A172 (cell line): ENCODE measurements at places on chromosomes 4 and X. TPM values are rescaled to one million over a fixed set of nuclear protein-coding genes. Genes with fewer than 3 reads are reported as not detected.

ADGRL3 gene
- total RNA-seq = 1.0 and 5.4 TPM in 2 replicates

GRCh38 chrX:139720136-139720535 lies 12.2 kb upstream of the MCF2 start:
- DNase-seq = peak; percentile 52

DNA sequence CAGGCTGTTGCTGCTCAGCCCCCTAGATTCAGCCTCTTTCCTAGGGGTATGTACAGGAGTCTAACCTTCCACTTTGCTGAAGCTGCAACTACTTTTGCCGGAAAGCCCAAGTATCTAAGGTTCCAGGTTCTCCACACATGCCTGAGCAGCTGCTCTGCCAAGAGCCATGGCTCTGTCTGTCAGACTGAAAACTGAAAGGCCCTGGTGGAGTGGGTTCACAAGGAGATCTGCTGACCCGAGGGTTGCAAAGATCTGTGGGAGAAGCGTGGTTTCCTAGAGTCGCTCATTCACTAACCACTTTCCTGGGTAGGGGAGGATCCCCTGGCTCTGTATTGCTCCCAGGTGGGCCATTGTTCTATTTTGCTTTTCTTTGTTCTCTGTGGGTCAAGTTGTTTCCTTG lies 6.0 kb upstream of the PNMA6F start:
- DNase-seq = no peak

- DNase-seq = peak; percentile 70
Observed at GRCh38 chrX:19840899-19841648, 46.3 kb downstream of the SH3KBP1 start.

- DNase-seq = peak; percentile 3
Observed at GRCh38 chr4:151948351-151949016, 187.7 kb upstream of the GATB start.

DNA sequence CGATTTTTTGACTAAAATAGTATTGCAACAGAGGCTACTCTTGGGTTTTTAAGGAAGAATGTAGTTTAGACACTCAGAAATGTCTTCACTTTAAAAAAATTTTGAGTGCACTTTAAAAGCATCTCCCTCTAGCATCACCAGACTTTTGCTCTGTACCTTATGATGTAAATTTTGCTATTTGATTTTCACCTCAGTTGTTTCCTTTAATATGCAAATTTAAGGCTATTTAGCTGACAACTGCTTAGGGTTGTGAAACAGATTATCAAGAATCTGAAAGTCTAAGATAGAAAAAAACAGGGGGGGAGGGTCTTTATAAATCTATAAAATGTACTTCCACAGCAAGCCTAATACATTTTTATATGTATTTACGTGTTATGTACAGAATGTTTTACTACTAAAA lies 92.9 kb upstream of the USP38 start:
- no peak for DNase-seq

DNA sequence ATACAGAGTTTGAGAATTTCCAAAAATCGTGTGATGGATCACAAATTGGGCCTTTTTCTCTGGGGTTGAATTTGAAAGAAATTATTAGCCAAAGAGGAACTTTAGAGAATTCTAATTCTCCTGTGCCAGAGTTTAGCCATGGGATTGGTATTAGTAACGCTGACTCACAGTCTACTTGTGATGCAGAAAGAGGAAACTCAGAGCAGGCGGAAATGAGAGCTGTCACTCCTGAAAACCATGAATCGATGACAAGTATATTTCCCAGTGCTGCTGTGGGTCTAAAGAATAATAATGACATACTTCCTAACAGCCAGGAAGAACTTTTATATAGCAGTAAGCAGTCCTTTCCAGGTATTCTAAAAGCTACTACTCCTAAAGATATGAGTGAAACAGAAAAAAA lies 64.9 kb downstream of the N4BP2 start:
- peak; percentile 76 for DNase-seq

ARAP2 gene
- total RNA-seq = 7.4 and 26.9 TPM in 2 replicates

STOX2 gene
- 2.3 and 3.4 TPM in 2 replicates for total RNA-seq

DNA sequence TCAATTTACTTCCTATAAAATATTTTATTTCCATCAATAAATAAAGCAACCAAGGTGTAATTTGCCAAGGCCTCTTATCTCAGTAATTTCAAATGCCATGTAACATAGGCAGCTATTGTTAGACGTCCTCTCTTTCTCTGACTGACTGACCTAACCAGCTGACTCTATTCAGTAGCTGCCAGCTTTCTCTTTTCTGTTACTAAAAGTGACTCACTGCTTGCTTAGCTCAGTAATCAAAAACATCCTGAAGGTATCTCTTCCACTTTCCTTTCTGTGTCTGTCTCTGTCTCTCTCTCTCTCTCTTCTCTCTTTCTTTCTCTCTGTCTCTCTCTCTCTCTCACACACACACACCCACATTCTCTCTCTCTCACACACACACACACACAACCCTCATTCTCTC lies 134.2 kb downstream of the SPOCK3 start:
- peak; percentile 73 for DNase-seq

GRCh38 chrX:119190831-119191230 lies 45.3 kb upstream of the PGRMC1 start:
- no peak for DNase-seq

DNA sequence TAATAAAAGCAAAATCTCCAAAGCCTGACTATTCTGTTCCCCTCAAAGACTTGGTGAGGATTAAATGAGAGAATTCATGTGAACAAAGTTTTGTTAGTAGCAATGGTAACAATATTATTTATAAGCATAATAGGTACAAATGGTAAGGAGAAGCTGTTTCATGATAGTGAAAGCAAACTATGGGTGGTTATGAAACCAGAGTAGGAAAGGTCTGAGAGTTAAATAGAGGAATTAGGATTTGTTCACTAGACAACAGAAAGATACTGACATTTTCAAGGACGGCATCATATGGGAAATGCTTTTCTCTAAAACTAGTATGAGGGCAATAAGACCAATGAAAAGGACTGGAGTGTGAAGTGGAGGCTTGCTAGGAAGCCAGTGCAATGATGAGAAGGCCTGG lies 128.6 kb upstream of the FTHL17 start:
- DNase-seq = no peak

- DNase-seq = no peak
Observed at GRCh38 chr4:152941411-152941810, 5.3 kb downstream of the FHDC1 start.

- DNase-seq = no peak
Observed at GRCh38 chrX:13702111-13702789, 13.3 kb downstream of the RAB9A start.

DNA sequence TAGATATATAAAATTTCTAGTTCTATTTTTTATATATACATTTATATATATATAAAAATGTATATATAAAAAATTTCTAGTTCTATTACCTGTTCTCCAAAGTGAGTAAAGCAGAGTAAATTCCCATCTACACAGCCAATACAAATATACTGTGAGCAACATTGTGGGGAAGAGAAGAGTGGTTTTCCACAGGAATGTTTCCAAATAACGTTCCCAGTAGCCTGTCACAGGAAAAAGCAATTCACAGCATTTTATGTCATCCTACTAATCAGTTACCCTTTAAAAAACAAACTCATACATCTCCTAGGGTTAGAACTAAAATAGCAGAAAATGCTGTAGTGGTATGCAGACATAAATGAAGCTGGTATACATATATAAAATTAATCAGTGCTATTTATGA lies 44.5 kb downstream of the AASDH start:
- peak; percentile 5 for DNase-seq

AKAP14 gene
- not detected in 2 replicates for total RNA-seq

DNA sequence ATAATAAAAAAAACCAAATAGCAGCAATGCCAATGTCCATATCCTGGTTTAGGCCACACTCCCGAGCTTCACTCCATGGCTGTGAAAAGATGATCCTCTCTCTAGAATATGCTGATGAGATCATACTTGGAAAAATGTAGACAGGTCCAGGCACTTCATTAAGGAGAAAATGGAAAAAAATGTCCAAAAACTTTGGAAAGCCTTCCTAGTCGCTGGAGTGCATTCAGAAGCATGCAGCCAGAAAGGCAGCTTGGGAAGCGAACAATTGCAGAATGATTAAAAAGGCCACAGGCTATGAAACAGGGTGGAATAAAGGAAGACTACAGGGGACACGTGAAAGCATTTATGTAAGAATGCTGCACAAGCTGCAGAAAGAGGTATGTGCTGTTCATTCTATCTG lies 165.6 kb upstream of the HCCS start:
- no peak for DNase-seq
